Stimulated activated CD8-positive, alpha-beta memory T cell treated with anti-CD3 and anti-CD28 coated beads, Interleukin-2, amount 100 ng/mL, for 48 hours (primary cell): ENCODE measurements at places on chromosomes 6 and 20.

- DNase-seq = no peak
Measured at GRCh38 chr20:9363673-9364072, 150.7 kb upstream of the LAMP5 start.

GRCh38 chr6:79208816-79209215, 25.7 kb downstream of the HMGN3 start:
- no peak for DNase-seq

DNA sequence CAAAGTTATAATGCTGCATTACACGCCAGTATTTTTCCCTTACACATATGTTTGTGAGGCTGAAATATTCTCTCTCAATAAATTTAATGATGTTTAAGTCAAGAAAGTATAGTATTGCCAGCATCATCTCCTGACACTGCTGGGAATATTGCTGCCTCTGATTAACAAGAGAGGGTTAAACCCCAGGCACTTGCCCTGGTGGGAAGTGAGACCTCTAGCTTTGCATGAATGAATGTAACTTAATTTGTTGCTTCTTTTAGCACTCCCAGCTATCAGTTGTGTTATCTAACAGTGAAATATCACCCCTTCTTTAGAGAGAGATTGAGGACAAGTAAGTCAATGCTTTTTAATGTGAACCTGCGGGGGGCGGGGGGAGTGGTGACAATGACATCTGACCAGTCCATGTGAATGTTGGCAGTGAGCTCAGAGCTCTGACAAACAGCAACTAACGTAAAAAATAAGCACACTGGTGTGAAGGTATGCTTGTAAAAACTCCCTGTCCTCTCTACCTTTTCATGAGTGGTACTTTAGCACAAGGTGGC, 9.8 kb downstream of the FOXA2 start:
- DNase-seq = no peak

GRCh38 chr6:151016107-151016506, 150.6 kb downstream of the MTHFD1L start:
- DNase-seq = no peak

DNA sequence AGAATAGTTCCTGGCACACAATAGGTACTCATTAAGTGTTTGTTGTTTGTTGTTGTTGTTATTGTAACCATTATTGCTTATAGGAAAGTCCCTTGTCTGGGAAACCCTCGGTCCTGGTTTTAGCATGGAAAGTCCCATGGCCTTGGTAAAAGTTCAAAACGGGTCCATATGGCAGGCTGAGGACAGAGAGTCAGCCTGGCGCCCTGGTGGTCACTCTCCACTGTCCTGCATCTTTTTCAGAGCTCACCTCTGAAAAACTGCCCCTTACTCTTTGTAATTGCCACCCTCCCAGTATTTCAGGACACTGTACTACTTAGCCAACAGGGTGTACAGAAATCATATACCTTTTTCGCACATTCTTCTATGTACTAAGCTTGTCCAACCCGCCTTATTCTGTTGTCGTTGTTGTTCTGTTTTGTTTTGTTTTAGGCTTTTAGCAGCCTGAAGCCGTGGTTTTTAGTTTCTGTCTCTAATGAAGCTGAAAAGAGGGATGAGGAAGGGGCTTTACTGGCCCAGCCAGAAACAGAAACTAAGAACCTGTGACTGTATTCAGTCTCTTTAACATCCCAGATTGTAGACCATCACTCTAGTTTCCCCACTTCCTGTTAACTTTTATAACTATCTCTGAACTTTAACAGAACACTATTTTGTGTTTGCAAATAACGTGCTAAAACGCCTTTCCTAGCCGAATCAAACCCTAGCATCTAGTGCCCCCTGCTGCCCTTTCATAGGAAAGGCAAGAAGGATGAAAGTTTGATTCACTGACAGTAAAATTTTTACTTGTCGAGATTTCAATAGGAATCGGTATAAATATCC, 7.6 kb upstream of the TMEM14A start:
- DNase-seq = no peak

GRCh38 chr6:115545672-115545986, 515.1 kb downstream of the FRK start:
- no peak for DNase-seq
